ENCODE measurements at places on chromosomes 13 and 19.

GRCh38 chr13:40922437-40923040 is 96.6 kb downstream of the ELF1 start:
- no peak for DNase-seq

DNA sequence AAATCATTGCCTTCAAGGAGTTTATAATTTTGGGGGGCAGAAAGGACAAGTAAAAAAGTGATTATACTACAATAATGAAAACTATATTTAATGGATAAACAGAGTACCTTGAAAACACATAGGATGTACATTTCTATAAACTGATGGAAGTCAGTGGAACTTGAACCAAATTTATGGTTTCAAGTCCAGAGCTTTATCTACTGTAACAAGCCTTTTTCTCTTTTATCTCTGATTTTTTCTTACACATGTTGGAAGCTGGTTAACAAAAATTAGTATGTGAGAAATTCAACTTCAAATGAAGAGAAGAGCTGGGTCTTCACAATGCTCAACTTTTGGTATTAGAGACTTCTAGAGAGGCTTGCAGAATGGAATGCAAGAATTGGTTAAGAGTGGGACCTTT is 393.6 kb downstream of the LMO7 start:
- DNase-seq = no peak

GRCh38 chr13:73861136-73861535 is 273.1 kb downstream of the KLF12 start:
- DNase-seq = no peak

- DNase-seq = no peak
Observed at GRCh38 chr19:597406-598315, 8.0 kb downstream of the HCN2 start.

DNA sequence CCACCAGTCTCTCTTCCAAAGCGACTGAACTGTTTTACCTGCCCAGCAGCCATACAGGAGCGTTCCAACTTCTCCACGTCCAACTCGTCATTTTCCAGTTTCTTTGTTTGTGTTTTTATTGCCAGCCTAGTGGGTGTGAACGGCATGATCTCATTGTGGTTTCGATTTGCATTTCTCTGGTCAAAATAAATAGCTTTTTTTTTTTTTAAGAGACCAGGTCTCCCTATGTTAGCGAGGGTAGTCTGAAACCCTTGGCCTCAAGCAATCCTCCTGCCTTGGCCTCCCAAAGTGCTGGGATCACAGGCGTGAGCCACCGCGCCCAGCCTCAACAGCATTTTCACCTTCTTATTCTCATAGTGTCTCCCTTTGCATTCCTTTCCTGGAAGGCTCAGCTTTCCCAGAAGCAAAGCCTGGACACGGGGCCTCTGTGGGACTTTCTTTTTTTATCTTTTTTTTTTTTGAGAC is 4.2 kb upstream of the JSRP1 start:
- no peak for DNase-seq

DNA sequence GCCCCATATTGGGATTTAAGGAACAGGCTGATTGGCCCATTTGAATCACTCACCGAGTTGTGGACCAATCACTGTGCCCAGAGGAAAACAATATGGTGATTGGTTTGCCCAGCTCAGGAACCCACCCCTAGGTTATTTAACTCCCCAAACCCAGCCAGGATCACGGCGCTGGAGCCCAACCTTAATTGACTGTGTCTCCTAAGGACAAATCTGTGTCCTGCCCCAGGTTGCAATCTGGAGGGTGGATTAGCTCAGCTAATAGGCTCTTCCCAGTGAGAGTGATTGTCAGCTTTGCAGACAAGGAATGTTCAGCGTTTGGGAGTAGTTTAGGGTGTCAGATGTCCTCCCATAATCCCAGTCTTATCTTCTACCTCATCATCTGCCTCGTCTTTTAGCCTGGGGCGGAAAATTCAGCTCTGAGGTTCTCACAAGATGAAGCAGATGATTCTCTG is 3.5 kb upstream of the ZNF358 start:
- no peak for DNase-seq

DNA sequence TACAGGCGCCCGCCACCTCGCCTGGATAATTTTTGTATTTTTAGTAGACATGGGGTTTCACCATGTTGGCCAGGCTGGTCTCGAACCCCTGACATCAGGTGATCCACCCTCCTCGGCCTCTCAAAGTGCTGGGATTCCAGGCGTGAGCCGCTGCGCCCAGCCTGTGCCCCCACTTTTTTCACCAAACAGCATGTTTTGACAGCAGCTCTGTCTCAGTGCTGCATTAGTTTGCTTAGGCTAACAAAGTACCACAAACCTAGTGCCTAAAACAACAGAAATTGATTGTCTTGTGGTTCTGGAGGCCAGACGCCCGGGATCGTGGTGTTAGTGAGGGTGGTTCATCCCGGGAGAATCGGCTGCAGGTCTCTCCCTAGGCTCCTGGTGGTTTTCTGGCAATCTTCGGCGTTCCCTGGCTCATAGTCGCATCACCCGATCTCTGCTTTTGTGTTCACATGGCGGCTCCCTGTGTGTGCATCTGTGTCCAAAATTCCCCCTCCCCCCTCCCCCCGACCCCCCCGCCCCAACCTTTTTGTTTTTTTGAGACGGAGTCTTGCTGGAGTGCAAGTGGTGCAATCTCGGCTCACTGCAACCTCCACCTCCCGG is 30.0 kb downstream of the MYH14 start:
- no peak for DNase-seq
